SK-N-DZ (cell line): ENCODE measurements at places on chromosomes 2 and 18.

DNA sequence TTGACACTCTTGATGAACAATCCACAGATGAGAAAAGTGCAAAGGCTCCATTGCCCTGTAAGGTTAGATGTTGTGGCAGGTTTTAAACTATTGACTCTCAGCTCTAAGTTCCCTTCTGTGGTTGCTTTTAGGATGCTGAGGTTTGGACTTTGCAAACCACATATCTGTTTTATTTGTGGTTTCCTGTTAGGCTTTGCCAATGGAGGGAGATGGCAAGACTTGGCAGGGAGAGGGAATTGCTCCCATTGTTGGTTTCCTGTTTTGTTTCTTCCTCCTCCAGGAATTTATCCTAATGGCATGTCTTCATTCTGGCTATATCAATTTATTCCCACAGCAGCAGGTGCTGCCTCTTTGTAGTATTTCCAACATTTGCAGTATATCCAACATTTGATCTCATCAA lies 772.3 kb downstream of the LRRTM4 start:
- DNase-seq = no peak

GRCh38 chr2:144439993-144440392 lies 79.9 kb downstream of the ZEB2 start:
- DNase-seq = no peak

- no peak for DNase-seq
Observed at GRCh38 chr2:141348481-141348880, 782.3 kb downstream of the LRP1B start.

DNA sequence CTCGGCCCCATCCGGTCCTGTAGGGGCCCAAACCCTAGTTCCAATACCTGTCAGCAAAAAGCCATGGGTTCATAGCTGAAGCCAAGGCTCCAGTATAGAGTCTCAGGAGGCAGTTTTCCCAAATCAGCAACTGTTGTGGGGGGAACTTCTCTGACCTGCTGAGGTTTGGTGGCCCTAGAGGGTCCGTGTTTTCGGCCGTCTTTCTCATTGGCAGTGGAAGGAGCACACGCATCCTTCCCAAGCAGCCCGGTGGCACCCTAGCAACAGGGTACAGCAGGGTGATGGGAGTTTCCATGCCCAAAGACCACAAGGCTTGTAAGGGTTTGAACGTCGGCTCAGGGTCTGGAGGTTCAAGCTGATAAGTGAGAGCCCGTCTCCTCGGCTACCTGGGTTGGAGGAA lies 6.6 kb downstream of the FOSL2 start:
- DNase-seq = no peak

- peak; percentile 59 for DNase-seq
Observed at GRCh38 chr2:143110758-143111428, 18.3 kb upstream of the ARHGAP15 start.

GRCh38 chr2:8416001-8416571 lies 265.8 kb upstream of the ID2 start:
- no peak for DNase-seq

DNA sequence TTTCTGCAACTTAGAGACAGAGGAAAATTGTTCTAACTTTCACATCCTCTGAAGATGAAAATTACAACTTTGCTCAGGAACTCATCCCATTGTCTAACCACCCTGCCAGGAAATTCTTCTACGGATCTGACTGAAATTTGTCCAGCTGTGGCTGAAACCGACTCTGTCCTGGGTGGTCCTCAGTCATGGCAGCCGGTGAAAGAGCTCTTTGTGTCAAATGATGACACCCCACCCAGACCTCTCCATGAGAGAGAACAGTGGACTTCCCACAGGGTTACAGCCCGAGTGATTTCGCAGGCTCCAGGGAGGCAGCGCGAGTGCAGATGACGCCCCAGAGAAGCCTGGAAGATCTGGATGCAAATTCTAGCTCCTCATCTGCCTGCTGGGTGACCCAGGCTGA lies 65.1 kb upstream of the TRIB2 start:
- DNase-seq = no peak
